ENCODE measurements at places on chromosomes 1 and 21.

DNA sequence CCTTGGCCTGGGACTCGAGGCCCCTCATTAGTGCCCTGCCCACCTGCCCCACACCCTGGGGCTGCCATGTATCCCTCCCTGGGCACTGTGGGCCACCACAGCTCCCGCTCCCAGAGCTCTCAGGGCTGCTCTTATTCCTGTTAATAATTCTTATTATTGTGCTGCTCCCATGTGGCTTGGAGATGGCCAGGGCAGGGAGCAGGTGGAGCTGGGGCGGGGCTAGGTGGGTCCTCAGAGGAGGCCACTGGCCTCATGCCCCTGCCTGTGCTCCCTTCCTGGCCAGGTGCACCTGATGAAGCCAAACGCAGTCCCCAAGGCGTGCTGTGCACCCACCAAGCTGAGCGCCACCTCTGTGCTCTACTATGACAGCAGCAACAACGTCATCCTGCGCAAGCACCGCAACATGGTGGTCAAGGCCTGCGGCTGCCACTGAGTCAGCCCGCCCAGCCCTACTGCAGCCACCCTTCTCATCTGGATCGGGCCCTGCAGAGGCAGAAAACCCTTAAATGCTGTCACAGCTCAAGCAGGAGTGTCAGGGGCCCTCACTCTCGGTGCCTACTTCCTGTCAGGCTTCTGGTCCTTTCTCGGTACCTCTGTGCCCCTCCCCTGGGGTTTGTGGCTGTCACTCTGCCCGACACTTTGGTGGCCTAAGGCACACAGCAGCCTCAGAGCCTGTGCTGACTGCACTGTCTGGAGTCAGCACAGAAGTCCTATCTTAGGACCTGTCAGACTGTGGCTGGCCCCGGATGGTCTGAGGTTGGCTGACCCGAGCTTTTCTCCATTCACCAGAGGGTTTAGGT is 34.1 kb downstream of the BMP8A start:
- DNase-seq: no peak

DNA sequence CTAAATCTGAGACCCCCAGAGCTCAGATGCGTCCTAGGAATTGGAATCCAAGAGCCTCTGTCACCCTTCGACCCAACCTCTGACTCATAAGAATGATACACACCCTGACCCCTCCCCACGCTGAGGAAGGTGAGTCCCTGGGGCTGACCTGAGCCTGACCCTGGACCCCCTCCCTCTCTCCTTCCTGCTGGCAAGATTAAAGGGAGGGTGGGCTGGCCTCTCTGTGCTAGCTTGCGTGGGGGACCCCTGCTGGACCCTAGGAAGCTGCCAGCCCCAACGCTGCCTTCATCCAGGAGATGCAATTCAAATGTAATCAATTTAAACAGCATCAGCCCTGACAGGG is 627 bp downstream of the PLEKHA6 start:
- DNase-seq: no peak

GRCh38 chr1:65896721-65897120 is 104.0 kb downstream of the PDE4B start:
- no peak for DNase-seq

GRCh38 chr1:78277253-78277652 is 213.5 kb upstream of the PTGFR start:
- no peak for DNase-seq

- no peak for DNase-seq
Measured at GRCh38 chr1:34024485-34024884, 140.5 kb downstream of the CSMD2 start.

DNA sequence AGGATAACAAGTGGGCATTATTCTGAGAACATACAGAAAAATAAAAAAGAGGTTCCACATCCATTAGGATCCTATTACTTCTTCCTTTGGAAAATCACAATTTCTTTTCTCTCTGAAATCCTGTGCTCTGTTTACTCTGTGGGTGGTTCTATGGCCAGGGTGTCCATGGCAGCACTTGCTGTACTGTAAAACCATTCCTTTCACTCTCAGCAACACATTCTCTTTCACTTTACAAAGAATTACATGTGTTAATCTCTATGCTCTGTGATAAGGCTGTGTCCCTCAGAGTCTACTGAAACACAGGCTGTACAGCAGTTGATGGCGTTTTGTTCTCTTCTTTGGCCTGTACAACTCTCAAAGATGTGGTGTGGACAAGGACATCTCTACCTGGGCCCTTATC is 524.1 kb downstream of the PTBP2 start:
- DNase-seq: no peak

- no peak for DNase-seq
Measured at GRCh38 chr1:33232716-33233115, 23.6 kb upstream of the ZNF362 start.

GRCh38 chr1:48217856-48218255 is 4.7 kb upstream of the SLC5A9 start:
- no peak for DNase-seq

- DNase-seq: no peak
Measured at GRCh38 chr1:183612407-183612806, 22.1 kb upstream of the NCF2 start.

DNA sequence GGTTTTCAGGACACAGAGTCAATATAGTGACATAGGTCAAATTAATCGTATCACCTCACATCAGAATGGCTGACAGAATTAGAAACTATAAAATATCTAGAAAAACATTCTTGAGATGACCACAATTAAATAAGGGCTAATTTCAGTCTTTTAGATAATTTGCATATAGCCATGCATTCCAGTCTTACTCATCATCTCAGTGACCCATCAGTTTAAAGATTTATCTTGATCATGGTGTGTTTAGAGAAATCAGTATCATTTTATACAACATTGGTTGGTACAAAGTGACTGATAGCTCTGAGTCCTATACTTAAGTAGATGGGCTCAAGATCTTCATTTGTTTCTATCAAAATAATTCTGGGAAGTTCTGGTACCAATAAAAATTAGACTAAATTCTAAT is 262.3 kb upstream of the SNX7 start:
- DNase-seq: no peak

- DNase-seq: no peak
Measured at GRCh38 chr1:79694241-79694640, 687.7 kb upstream of the ADGRL4 start.

DNA sequence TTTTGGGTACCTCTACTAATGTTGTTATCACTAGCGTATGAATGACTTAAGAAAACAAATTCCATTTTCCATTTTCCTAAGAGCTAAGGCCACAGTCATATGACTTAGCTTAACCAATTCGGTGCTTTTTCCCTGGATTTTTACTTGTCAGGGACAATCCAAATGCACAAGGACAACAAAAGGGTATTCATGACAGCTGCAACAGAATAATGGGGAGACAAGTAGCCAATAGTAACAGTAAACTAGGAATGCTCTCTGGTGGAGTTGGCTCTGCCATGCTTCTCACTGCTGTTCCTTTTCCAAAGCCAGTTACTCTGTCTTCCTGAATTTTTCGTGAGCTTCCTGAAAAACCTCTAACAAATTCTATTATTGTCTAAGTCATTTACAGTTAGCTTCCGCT is 52.9 kb downstream of the LRRIQ3 start:
- DNase-seq: no peak

GRCh38 chr1:20229171-20229570 is 42.9 kb upstream of the PLA2G2C start:
- DNase-seq: no peak

GRCh38 chr1:229075217-229075616 is 195.7 kb upstream of the RAB4A start:
- no peak for DNase-seq

DNA sequence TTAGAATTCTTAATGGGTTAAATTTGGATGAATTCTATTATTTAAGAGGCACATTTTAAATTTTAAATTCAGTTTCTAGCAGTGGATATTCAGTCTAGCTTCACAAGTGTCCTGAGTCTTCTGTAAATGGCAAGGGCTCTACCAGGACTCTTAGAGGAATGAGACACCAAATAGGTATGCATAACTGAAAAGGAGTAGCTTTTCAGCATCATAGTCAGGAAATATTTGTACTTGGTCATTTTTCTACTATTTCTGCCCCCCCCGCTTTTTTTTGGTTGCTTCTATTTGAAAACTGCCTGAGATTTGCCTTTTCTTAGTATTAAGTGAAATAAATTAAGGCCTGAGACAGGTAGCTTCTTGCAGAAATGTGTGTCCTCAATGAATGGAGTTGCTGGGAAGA is 80.2 kb downstream of the MAST2 start:
- no peak for DNase-seq

GRCh38 chr21:37557261-37557950 is 190.8 kb downstream of the DYRK1A start:
- no peak for DNase-seq

DNA sequence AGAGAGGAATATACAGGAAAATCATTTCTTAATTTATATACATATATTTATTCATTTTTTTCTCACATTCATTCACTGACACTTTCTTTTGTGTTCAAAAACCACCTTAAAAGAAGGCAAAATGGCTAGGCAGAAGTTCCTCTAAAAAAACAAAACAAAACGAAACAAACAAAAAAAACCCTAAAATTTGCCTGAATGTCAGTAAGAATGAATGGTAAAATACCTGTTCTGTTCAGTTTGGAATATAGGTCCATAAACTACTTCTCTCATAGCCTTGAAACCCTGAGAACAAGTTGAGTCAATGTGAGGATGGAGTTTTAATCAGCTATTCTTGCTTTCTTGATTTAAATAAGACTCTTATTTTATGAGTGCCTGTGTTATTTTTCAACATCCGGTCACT is 14.7 kb upstream of the ALG6 start:
- no peak for DNase-seq

DNA sequence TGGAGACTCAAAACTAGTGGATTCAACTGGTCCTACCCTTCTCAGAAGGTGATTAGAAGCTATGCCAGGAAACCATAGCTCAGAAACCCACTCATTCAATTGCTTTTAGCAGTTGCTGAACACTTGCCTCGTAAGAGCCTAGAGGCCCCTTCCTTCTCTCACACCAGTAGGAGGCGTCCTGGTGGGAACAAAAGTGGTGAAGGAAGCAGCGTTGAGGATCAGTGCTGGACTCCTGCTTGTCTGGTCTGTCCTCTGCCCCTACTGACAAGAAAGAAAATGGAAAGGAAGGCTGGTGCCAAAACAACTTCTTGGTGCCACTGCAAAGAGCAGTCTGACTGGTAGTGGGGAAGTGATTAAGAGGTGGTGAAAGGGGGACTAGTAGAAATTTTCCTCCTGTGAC is 269.7 kb downstream of the LMO4 start:
- no peak for DNase-seq

DNA sequence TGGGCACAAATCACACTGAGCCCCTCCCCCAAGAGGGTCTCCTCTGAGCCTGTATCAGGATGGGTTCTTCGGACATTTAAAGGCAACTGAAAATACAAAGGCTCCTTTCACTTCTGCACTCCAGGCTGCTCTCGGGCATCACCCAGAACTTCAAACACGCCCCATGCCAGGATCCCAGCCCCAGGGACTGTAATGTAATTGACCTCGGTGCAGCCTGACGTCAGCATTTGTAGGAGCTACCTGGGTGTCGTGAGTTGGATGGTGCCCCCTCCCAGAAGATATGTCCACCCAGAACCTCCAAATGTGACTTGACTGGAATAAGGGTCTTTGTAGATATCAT is 95.2 kb downstream of the PSMG1 start:
- no peak for DNase-seq

DNA sequence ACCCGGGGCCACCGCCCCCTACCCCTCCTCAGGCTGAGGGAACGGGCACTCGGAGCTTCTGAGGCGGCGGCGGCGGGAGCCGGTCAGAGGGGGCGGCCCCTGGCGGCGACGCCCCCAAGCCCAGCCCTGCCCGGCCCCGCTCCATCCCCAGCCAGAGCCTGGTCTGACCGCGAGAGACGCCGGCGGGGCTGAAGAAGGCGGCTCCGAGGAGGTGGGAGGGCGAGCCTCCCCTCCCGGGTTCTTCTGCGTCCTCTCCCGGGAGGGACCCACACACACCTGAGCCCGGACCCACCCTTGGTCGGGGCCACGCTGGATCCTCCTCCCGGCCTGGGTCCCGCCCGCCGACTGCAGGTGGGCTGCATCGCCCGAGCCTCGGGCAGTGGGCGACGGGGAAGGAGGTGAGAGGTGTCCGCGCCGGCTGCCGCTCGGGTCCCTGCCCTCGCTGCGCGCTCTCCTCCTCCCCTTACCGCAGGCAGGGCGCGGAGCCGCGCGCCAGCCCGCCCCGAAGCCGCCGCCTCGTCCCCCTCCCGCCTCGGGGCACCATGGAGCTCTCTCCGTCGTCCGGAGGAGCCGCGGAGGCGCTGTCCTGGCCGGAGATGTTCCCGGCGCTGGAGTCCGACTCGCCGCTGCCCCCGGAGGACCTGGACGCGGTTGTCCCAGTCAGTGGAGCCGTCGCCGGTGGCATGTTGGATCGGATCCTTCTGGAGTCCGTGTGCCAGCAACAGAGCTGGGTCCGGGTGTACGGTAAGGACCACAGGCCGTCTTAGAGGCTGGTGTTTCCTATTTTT is at the start of gene RASAL2:
RASAL2 (plus strand) TSS at position 154 of the 788 bp plus-strand sequence; CDS start at position 543, 389 bp downstream.
- peak; percentile 37 for DNase-seq

GRCh38 chr1:152067929-152068328 is 20.9 kb downstream of the TCHHL1 start:
- DNase-seq: no peak

- DNase-seq: no peak
Measured at GRCh38 chr1:2787163-2787911, 14.2 kb downstream of the TTC34 start.

DNA sequence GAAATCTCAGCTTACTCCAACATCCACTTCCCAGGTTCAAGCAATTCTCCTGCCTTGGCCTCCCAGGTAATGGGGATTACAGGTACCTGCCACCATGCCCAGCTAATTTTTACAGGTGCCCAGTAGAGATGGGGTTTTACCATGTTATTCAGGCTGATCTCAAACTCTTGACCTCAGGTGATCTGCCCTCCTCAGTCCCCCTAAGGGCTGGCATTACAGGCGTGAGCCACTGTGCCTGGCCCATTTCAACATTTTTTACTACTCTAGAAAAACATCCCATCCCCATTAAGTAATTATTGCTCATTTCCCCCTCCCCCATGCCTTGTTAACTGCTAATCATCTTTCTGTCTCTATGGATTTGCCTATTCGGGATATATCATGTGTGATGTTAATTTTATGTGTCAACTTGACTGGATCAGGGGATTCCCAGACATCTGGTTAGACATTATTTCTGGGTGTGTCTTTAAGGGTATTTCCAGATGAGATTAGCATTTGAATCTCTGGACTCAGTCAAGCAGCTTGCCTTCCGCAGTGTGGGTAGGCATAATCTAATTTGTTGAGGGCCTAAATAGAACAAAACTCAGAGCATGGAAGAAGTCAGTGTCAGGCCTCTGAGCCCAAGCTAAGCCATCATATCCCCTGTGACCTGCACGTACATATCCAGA is 33.0 kb upstream of the ZBTB8B start:
- DNase-seq: no peak

DNA sequence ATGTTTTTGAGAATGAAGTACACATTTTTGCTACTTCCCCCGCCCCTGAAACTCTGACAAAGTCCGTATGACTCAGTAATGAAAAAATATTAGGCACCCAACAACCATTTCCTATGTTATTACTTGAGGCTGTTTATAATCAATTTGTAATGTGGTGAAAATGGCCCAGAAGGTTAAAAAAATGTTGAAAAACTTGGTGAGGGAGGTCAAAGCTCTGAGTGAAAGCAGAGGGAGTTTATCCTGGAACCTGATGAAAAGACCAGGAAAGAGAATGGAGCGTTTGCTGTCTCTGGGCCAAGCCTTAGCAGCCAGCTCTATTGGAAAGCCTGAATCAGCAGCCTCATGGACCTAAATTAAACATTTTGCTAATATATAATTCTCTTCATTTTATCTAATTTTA is 367.7 kb upstream of the NEGR1 start:
- no peak for DNase-seq
